ENCODE measurements at places on chromosomes 5 and 9.

DNA sequence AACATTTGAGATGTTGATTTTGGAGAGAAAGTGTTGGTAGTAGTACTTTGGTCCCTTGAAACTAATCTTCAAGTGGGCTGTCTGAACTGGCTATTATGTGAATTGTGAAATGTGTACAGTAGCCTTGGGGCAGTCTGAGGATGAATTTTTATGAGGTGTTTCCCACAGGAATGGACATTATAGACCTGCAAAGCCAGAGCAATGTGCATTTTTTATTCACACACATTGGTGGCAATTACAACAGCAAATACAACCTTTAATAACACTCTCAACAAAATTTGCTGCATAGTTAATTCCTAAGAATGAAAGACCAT is 147.0 kb downstream of the PAM start:
- no peak for DNase-seq

GRCh38 chr9:134773842-134774241 is 106.8 kb upstream of the FCN2 start:
- DNase-seq: no peak

DNA sequence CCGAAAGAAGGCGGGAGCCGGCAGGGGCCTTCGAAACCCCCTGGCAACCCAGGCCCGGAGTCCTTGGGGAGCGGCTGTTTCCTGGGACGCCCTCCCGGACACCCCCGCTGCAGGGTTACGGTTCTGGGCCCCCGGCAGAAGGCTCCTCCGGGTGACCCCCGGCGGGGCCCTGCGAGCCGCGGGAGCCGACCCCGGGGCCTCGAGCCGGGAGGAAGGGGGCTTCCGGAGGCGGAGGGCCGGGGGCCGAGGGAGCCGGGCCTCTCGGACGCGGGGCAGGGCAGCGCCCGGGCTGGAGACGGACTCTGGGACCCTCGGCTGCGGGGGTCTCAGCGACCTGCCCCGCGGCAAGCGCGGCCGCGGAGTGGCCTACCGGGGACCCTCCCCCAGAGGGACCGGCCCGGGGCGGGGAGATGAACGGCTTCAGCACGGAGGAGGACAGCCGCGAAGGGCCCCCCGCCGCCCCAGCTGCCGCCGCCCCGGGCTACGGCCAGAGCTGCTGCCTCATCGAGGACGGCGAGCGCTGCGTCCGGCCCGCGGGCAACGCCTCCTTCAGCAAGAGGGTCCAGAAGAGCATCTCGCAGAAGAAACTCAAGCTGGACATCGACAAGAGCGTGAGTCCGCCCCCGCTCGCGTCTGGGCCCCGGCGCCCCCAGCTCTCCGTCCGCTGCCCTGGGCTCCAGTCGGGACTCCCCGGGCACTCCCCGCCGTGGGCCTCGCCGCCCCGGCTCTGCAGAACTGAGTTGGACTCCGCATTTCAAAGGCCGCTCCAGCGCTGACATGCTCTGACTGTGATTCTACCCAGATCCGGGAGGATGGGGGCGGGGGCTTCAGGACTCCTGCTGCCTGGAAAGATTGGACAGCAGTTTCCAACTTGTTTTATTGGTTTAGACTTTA is 645 bp downstream of the SAP30L start:
- DNase-seq: no peak

GRCh38 chr5:151719228-151720000 is 32.7 kb upstream of the SPARC start:
- DNase-seq: no peak

GRCh38 chr5:6713274-6714225 is at the start of gene TENT4A:
Gene TENT4A, plus strand, starts transcription at chr5:6713432. Its CDS starts 552 bp downstream, at chr5:6713984.
- no peak for DNase-seq

DNA sequence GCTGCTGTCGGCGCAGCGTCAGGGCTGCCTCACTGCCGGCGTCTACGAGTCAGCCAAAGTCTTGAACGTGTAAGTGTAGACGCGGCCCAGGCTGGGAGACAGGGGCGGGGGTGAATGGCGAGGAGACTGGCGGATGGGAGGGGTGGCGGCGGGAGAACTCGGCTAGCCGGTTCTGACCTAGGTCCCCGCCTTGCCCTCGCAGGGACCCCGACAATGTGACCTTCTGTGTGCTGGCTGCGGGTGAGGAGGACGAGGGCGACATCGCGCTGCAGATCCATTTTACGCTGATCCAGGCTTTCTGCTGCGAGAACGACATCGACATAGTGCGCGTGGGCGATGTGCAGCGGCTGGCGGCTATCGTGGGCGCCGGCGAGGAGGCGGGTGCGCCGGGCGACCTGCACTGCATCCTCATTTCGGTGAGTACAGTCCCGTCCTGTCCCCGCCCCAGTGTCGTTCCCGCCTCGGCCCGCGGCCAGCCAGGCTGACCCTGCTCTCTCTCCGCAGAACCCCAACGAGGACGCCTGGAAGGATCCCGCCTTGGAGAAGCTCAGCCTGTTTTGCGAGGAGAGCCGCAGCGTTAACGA is 745 bp downstream of the GADD45G start:
- no peak for DNase-seq

GRCh38 chr9:123445981-123446610 is 90.1 kb downstream of the CRB2 start:
- no peak for DNase-seq

GRCh38 chr9:37501957-37502596 is 16.3 kb downstream of the POLR1E start:
- no peak for DNase-seq

DNA sequence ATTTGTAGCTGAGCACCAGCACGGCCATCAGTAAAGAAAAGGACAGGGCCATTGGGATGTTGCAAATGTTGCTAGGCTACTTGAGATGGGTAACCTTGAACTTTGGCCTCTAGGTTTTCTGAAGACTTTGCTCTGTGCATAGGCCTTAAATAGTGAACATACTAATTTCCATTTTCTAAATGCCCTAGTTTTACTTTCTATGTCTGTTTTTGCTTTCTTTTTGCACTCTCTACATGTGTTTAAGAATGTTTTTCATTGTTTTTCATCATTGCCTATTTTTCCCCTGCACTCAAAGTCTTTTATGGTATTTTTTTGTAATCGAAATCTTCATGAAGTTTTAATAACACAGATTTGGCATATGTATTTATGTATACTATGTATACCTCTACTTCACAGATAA is at the start of gene IFNA17:
Gene IFNA17, minus strand, starts transcription at position 101 of the 400 bp plus-strand sequence. Its CDS starts 49 bp downstream, at position 52.
- no peak for DNase-seq

DNA sequence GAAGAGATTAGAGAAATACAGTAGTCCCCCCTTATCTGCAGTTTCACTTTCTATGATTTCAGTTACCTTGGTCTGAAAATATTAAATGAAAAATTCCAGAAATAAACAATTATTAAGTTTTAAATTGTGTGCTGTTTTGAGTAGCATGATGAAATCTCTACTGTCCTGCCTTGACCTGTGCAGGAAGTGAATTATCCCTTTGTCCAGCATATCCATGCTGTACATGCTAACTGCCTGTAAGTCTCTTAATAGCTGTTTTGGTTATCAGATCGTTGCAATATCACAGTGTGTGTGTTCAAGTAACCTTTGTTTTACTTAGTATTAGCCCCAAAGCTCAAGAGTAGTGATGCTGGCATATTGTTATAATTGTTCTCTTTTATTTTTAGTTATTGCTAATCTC is 11.2 kb upstream of the JAK2 start:
- no peak for DNase-seq

DNA sequence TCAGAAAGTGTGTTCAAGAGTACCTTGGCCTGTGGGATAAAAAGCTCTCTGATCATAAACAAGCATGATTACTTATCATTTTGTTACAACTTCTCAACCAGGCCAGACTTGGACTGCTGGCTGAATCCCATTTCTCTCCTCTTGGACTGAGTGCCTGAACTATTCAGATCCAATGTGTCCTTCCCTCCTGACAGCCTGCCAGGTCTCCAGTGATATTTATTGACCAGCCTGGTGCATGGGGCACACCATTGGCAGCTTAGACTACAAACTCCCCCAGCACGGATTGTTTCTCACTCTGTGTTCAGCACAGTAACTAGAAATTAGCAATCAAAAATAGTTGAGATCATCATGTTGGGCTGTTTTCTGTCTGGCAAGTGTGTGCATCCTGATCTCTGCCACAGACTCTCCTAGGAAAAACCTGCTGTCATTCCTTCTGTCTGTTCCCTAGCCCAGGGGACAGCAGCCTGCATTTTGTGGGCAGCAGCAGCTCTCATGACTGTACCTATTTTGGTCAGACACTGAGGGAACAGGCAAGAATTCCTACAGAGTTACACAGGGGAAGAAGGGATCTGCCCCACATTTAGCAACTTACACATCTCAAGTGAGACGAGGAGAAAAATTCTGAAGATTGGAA is 348.1 kb downstream of the ADAMTS6 start:
- DNase-seq: no peak

DNA sequence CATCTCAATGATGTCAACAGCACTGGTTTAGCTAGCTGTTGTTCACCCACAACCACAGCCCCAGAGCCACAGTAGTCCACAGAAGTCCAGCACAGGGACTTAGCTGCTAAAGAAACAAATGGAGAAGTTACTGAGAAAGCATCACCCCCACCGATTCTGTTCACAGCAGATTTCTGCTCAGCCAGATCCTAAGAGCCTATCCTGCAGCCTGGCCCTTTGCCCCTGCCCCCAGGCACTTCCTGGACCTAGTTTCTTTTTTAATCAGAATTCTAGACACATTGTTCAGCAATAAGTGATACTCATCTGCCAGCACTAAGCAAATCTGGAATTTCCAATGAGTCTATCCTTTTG is 7.4 kb downstream of the B4GALT1 start:
- no peak for DNase-seq

- no peak for DNase-seq
Measured at GRCh38 chr9:91035825-91036208, 234.2 kb downstream of the SYK start.

DNA sequence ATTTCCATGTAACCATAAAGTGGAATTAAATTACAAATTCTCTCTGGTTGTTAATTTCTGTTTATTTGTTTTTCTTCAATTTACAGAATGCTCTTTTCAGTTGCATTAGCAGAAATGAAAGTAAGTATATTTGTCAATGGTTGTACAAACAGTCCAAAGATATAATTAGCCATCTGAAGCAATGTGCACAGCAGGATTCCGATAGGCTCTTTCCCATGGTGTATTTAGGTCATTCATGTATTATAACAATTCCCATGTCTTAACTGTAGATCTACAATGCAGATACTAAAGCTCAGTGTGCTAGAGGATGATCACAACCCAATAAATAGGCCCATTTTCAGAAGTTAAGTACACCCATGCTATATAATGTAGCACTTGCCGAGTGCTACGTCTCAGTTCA is 43.8 kb downstream of the RECK start:
- no peak for DNase-seq

DNA sequence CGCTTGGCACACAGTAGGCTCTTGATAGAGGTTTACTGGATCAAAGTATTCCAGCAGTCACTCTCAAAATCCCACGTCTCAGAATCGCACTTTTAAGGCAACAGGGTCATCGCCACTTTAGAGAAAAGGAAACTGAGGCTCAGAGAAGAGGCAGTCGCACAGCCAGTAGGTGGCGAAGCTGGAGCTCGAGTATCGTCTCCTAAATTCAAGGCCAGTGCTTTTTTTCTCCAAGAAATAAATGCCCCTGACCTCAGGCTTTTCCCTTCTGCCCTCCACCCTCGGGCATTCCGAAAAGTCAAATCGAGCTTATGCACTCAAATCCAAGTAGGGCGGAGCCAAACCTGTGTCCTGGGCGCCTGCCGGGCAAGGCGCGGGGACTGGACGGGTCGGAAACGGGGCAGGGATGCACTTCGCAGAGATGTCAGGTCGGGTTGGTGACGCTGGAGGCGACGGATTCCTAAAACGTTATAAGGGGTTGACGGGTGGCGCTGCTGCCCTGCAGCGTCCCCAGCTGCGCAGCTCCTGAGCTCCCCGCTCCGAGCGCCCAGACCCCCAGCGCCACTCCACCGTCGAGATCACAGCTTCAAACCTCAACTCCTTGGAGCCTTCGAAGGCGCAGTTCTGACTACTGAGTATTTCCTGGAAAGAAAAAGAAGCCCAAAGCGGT is 4.7 kb upstream of the FOXB2 start:
- DNase-seq: no peak

DNA sequence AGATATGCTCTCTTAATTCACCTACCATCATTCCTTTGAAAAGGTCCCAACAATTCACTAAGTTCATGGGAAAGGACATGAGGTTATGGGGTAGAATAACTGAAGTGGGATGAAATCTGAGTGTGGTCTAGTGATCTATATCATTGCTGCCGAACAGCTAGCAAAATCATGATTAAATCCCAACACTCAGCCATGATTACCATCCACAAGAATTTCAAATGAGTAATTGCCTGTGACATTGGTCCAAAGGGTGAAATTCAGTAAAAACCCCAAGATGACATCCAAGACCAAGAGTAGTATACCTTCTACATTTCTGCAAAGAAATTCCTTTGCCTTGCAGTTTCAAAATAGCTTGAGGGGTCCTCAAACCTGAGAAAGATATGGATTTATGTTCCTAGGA is 225.6 kb downstream of the SPOCK1 start:
- DNase-seq: no peak

- DNase-seq: no peak
Measured at GRCh38 chr5:135694906-135695305, 116.1 kb upstream of the CXCL14 start.

DNA sequence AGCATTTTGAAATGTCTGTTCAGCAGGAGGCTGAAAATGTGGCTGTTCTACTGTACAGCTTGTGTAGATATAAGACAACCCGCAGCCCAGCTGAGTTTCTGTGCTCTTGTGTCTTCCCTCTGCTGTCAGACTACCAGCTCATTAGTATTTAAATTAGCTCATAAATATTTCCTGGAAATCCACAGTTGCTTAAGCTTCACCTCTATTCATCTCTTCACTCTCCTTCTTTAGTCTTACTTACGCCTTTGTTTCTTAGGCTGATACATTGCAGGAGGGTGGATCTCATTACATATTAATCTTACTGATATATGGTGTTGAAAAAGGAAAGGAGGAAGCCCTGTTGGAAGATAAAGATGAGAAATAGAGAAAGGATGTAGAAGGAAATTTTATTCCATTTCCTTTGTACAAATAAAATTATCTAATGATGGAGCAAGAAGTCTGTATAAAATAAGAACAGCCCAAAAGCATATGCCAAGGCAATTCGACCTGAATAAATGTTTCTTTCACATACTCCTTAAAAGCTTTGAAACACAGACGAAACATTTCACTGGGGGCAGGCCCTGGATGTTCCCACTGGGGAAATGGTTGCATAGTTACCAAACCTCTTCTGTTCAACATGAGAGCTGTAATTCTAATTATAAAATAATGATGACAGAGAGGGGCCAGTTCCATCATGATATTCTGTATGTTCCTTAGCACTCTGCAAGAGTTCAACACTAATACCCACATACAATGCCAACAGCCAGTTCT is 111.8 kb upstream of the APC start:
- no peak for DNase-seq

- DNase-seq: no peak
Measured at GRCh38 chr5:57575839-57576238, 93.2 kb upstream of the ACTBL2 start.

DNA sequence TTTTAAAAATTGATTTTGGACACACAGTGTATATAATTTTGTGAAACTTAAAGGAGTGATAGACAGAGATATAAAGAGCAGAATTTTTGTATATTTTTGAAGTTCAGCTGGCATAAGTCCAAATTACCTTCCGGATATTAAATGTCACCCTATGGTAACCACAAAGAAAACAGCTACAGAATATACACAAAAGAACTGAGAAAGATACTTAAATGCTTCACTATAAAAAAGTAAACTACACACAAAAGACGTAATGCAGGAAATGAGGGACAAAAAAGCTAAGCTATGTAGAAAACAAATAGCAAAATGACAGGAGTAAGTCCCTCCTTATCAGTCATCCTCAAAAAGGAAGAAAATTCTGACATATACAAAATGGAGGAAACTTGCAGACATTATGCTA is 29.4 kb downstream of the HACD4 start:
- DNase-seq: no peak

GRCh38 chr9:124782661-124783574 is 6.0 kb downstream of the OLFML2A start:
- DNase-seq: no peak

Measured in NCI-H774 (cell line).